ENCODE measurements at places on chromosomes 12 and 14. TPM values are rescaled to one million over a fixed set of nuclear protein-coding genes. Genes with fewer than 3 reads are reported as not detected.

The MMP17 gene
- total RNA-seq: 1.6 TPM

The C12orf50 gene
- total RNA-seq: not detected

- DNase-seq: no peak
Observed at GRCh38 chr12:87556985-87557384, 472.2 kb downstream of the C12orf50 start.

GRCh38 chr14:91893669-91894068, 26.3 kb upstream of the TC2N start:
- no peak for DNase-seq

DNA sequence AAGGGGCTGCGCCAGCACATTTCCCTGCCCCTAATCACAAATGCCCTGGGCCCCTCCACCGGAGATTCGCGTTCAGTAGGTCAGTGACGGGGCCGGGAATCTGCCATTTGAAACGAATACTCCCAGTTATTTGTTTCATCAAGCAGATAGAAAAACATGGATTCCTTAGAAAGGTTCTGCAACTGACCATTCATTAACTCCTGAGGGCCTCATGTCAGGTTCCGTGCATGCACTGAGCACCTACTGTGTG, 25.6 kb upstream of the UBC start:
- DNase-seq: no peak

- peak; percentile 70 for DNase-seq
Observed at GRCh38 chr14:71103662-71104484, 196.6 kb downstream of the PCNX1 start.

GRCh38 chr12:45658020-45658419, 71.5 kb upstream of the ARID2 start:
- no peak for DNase-seq

GRCh38 chr12:49944046-49944445, 6.5 kb upstream of the AQP2 start:
- DNase-seq: no peak

All from renal cortical epithelial cell (primary cell).